Activated CD4-positive, alpha-beta T cell treated with anti-CD3 and anti-CD28 coated beads, Interleukin-2, amount 50 U/mL, for 48 hours (primary cell): ENCODE measurements at places on chromosomes 2 and 18.

- peak; percentile 62 for DNase-seq
These were observed 1.7 kb upstream of the POLR2D start for GRCh38 chr2:127859712-127860085.

- DNase-seq: no peak
These were observed 453.7 kb downstream of the SLC4A3 start for GRCh38 chr2:220081171-220081570.

- DNase-seq: no peak
These were observed 1.4 kb downstream of the AAK1 start for GRCh38 chr2:69641887-69642708.

DNA sequence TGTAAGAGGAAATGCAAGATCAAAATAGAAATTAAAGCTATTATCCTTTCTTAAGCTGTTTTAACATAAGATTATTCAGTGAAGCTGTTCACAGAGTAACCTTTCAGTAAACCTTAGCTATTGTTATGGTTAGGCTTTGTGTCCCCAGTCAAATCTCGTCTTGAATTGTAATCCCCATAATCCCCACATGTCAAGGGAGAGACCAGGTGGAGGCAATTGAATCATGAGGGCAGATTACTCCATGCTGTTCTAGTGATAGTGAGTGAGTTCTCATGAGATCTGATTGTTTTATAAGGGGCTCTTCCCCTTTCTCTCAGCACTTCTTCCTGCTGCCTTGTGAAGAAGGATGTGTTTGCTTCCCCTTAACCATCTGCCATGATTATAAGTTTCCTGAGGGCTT, 424.4 kb downstream of the DSEL start:
- DNase-seq: no peak

DNA sequence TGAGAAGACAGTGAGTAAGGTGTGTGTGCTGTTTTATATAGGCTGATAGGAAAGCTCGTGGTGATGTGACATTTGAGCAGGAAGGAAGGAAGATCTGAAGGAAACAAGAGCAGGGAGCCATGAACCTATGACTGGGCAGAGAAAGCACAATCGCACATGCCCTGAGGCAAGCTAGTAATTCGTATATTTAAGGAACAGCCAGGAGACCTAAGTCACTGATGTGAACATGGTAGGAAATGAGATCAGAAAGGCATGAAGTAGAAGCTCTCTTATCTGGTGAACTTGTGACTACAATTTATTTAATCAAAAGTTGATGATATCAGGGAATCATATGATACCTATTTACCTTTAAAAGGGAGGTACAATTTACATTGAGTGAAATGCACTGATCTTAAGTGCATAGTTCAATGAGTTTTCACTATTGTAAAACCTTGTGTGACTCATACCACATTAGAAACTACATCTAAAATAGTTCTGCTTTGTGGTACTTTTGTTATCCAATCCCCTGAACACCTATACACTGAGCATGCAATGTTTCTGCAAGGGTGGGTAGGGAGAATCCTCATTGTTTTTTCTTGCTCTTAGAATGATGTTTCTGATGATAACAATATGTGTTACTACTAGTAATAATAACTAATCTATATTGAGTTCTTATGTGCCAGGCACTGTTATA, 67.5 kb downstream of the GALNT13 start:
- DNase-seq: no peak

GRCh38 chr2:238846378-238846627, 1.6 kb upstream of the TWIST2 start:
- DNase-seq: no peak

DNA sequence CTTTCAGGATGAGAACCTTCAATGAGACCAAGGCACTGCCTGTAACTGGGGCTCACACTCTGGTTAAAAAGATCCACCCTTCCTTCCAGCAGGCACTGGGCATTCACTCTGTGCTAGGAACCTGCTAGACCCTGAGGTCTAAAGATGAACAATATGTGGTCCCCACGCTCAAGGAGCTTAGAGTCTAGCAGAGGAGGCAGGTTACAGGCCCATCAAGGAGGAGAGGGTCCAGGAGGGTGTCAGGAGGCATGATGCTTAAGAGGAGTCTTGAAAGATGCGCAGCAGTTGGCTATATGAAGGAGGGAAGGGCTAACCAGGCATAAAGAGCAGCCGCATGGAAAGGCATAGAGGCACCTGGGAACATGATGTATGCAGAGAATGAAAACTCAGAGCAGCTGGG, 4.5 kb downstream of the ANKRD53 start:
- no peak for DNase-seq

- no peak for DNase-seq
These were observed 29.5 kb upstream of the SMAD7 start for GRCh38 chr18:48979944-48980890.

DNA sequence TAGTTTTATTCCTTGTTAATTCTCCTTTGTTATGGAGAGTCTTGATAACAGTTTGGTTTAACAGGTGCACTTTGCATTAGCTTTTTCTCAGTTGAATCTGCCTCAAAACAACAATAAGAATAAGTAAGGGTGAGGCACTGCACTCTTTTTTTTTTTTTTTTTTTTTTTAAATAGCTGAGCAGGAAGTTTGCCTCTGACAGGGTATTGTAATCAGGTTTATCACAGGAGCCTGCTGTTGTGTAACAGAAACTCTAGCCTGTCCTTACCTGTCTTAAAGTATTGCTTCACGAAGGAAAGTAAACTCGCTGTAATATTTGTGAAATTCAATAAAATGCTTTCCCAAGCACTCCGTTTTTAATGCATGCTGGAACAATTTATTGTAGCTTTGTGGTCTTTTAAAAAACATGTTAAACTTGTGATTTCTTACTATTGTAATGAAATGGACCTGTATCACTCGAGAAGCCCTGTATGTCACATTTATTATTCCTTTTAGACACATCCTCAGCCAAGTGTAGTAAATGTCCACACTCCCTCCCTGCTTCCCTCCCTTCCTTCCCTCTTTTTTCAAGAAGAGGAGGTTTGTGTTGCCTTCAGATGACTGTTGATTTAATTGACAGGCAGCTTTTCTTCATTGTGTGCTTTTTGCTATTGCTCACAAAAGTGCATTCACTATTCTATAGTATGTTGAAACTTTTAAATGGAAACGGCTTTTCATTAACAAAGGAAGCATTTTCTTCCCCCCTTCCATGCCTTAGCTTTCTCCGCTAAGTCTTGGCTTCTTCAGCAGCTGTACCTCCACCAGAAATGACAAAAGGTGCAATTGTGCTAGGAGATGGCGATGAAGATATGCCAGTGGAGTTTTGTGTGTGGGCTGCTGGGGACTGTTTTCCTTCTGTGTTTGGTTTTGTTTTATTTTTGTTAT, 52.7 kb downstream of the TAF1B start:
- no peak for DNase-seq

GRCh38 chr2:173472112-173472511, 117.4 kb downstream of the CDCA7 start:
- no peak for DNase-seq

- DNase-seq: no peak
These were observed 12.1 kb downstream of the AMER3 start for GRCh38 chr2:130767408-130767775.

DNA sequence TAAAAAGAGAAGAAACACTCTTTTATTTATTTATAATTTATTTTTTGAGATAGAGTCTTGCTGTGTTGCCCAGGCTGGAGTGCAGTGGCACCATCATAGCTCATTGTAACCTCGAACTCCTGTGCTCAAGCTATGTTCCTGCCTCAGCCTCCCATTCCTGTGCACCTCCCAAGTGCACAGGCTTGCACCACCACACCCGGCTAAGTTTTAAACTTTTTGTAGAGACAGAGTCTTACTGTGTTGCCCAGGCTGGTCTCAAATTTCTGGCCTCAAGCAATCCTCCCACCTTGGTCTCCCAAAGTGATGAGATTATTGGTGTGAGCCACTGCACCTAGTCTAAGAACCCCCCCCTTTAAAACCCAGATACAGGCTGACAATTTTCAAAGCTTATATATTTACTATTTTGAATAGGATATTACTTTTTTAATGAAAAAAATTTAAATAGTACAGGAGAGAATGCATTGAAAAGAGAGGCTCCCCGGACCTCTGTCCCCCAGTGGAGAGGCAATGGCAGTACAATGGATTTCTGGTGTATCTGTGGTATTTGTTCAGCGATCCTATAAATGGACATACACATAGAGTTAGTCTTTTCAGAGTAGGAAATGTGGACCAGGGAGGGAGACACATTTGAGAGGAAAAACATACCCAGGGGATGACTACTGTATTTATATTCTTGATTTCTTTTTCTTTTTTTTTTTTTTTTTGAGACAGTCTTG, 48.1 kb upstream of the CNOT11 start:
- no peak for DNase-seq

- no peak for DNase-seq
These were observed 228.9 kb downstream of the EIPR1 start for GRCh38 chr2:3148716-3149115.

- no peak for DNase-seq
These were observed 120.3 kb downstream of the RDH14 start for GRCh38 chr2:18440141-18440661.

DNA sequence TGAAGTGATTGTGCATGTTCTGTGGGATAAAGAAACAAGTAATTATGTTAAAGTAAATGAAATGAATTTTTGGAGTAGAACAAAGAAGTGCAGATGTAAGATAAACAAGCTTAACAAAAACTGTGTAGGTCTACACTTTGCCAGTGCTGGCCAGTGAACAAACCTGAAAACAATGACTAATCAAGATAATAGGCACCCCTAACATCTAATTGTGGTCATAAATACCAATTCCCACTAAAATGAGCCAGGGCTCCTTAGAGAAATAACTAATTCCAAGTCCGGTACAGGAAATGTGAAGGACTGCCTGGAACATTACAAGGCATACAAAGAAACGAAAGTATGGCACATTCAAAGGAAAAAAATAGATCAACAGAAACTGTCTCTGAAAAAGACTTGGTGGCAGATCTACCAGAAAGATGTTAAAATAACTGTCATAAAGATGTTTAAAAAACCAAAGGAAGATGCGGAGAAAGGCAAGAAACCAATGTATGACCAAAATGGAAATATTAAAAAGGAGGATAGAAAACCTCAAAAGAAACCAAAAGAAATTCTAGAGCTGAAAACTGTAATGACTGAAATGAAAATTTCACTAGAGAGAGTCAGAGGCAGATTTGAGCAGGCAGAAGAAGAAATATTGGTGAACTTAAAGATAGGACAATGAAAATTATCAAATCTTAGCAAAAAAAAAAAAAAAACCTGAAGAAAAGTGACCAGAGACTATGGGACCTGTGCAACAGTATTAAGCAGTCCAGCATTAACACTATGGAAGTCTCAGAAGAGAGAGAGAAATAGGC, 94.7 kb upstream of the SLC66A3 start:
- DNase-seq: no peak

- no peak for DNase-seq
These were observed 360.4 kb downstream of the SLC4A3 start for GRCh38 chr2:219987830-219988229.

DNA sequence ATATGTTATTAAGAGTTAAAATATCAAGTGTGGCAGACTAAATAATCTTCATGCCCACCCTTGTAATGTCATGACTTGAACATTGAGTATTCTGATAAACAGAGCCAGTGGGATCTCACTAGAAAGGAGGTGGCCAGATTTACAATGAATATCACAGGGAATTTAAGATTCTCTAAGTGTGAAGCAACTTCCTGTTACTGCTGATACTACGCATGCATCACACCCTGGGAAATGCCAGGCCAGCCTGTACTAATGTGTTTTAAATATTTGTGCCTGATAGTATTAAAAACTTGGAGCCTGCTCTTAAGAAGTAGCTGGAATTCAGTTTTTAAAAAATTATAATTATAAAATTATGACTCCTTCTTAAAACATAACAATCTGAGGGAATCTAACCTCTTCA, 148.3 kb downstream of the LAMA3 start:
- no peak for DNase-seq

- no peak for DNase-seq
These were observed 130.0 kb downstream of the SH3RF3 start for GRCh38 chr2:109258905-109259540.

DNA sequence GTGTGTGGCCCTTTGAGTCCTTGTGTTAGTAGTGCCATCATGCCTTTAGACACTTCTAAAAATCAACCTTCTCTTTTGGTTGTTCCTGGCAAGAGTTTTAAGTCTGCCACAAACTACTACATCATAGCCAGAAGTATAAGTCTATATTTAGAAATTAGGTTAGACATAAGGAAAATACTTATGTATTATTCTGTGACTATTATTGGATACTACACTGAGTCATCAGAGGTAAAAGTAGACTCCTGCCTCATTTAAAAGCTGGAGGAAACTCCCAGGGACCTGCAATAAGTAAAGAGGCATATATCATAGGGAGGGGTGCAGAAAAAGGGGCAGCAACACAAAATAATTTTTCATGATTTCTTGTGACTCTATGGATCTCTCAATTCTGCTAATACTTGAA, 99.4 kb upstream of the OSR1 start:
- no peak for DNase-seq

DNA sequence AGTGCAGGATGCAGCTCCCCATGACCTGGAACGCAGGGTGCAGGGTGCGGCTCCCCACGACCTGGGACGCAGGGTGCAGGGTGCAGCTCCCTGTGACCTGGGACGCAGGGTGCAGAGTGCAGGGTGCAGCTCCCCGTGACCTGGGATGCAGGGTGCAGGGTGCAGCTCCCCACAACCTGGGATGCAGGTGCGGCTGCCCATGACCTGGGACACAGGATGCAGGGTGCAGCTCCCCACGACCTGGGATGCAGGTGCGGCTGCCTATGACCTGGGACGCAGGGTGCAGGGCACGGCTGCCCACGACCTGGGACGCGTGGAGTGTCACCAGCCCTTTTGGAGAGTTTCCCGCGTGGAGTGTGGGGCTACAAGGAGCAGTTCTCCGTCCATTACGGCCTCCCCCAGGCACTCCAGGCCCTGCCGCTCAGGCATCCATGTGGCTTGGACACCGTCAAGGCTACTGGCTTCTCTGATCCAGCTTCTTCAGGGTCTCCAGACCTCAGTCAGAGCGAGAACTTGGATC, 38.7 kb downstream of the PXDN start:
- DNase-seq: no peak

DNA sequence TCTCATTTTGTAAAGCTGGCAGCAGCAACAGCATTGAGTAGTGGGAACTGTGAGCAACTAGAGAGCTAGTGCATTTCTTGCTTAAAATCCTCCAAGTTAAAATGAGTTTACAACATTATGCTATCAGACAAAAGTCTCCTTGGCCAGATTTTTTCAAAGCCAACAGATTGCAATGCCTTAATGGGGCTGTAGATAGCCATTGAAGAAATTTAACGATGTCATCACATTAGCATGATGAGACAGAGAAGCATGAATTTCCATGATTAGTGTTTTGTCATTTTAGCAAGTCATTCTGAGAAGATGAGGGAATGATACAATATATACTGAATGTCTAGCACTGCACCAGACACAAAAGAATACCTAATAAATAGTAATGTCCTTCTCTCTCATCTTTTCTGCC, 307.5 kb upstream of the REG3G start:
- DNase-seq: no peak

GRCh38 chr2:151833984-151834383, 5.8 kb upstream of the ARL5A start:
- no peak for DNase-seq
